ENCODE measurements at places on chromosomes 1 and 21. TPM values are rescaled to one million over a fixed set of nuclear protein-coding genes. Genes with fewer than 3 reads are reported as not detected.

Gene SDE2
- total RNA-seq: 24.2 TPM

Gene LAX1
- total RNA-seq: not detected

Gene COL8A2
- 32.6 TPM for total RNA-seq

Gene DNMT3L
- total RNA-seq: not detected

Gene RCAN1
- 113 TPM for total RNA-seq
